ENCODE measurements at places on chromosomes 16 and 17.

GRCh38 chr16:56121156-56121500 lies 70.2 kb upstream of the GNAO1 start:
- DNase-seq, result no peak

- DNase-seq, result no peak
Measured at GRCh38 chr16:67430504-67430976, 381 bp upstream of the HSD11B2 start.

GRCh38 chr17:48241131-48241591 lies 133.6 kb downstream of the SNX11 start:
- peak; percentile 82 for DNase-seq

- no peak for DNase-seq
Measured at GRCh38 chr17:70987867-70988340, 818.6 kb downstream of the KCNJ2 start.

- no peak for DNase-seq
Measured at GRCh38 chr17:57552114-57552624, 192.9 kb downstream of the CCDC182 start.

DNA sequence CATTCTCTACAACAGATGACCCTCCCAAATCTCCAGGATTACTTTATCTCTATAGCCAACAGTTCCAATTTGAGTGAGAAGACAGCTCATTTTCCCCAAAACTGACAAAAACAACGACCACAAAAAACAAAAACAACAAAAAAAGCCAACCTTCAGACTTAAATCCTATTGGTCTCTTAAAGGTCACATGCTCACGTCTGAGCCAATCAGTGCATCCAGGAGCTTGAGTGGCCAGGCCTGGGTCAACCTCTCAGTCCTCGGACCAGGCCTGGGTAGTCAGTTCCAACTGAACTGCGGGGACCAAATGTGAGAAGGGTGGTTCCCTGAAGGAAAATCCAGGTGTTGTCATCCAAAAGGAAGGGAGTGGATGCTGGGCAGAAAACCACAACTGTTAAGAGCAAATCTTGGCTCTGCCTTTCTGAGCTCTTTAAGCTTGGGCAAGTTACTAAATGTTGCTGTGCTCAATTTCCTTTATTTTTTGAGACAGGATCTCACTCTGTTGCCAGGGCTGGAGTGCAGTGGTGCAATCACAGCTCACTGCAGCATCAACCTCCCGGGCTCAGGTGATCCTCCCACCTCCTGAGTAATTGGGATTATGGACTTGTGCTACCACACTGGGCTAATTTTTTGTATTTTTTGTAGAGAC lies 43.0 kb upstream of the MSI2 start:
- no peak for DNase-seq
